ENCODE measurements at places on chromosomes 1 and 21.

GRCh38 chr1:59083946-59084865 lies 212.7 kb upstream of the FGGY start:
- no peak for DNase-seq

DNA sequence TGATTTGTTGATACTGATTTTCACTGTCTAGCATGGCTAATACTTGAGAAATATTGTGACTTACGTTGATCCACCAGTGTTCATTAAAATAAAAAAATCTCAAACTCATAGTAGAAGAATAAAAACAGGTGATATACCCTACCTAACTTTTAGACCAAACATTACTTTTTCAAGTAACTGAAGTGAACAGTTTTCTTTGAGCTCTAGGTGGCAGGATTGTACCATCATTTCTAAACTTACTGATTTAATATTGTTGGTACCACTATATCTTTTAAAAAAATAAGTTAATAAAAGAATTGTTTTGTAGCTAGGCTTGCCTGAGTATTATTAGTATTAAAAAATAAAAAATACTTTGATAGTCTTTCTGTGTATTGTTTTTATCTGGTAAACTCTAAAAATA lies 21.5 kb downstream of the CDC73 start:
- no peak for DNase-seq

GRCh38 chr1:16115468-16115983 lies 40.3 kb downstream of the EPHA2 start:
- DNase-seq, result no peak

GRCh38 chr1:207698822-207699483 lies 52.9 kb upstream of the CD46 start:
- DNase-seq, result peak; percentile 7

DNA sequence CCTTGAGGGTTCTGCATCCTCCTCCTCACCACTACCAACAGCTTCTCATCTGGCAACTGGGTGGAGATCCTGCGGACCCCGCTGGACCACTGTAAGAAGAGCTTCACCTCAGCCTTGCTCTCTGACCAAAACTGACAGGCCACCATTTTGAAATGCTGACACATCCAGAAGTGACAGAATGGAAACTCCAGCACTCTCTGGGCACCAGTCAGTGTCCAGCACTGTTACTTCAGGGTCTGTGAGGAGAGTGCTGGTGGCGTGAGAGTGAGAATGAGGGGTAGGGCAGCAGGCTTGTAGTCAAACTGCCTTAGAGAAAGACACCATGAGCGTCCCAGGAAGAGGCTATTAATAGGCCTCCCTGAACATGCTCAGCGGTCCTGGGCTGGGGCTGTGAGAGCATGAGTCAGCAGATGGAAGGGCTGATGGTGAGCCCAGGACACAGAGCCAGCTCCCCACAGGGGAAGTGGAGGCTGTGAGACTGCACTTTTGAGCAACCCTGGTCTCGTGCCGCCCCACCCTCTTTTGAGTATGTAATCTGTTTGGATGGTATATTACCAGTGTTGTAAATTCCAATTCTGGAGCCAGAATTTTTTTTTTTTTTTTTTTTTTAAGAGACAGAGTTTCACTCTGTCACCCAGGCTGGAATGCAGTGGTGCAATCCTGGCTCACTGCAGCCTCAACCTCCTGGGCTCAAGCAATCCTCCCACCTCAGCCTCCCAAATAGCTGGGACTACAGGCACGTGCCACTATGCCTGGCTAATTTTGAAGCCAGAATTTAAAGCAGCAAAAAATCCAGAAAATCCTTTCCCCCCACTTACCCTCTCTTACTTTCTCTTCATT lies 34.4 kb upstream of the SLC30A1 start:
- peak; percentile 65 for DNase-seq
